Activated naive CD4-positive, alpha-beta T cell treated with anti-CD3 and anti-CD28 coated beads, Interleukin-2, amount 50 U/mL, for 16 hours (primary cell): ENCODE measurements at places on chromosomes 6 and 20.

DNA sequence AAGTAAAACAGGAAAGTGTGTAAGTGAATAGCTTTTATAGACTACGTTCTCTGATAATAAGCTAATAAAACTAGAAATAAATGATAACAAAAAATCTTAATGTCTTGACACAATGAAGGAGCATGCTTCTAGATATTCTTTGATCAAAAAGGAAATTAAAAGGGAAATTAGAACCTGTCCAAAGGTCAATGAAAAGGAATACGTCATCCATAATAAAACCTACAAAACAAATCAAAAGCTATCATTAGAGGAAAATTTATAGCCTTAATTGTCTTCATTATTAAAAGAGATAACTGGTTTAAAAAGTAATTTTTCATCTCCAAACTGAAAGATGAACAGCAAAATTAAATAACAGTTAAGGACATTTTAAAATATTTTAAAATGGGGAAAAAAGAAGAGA, 196.3 kb upstream of the BTBD3 start:
- DNase-seq = no peak

DNA sequence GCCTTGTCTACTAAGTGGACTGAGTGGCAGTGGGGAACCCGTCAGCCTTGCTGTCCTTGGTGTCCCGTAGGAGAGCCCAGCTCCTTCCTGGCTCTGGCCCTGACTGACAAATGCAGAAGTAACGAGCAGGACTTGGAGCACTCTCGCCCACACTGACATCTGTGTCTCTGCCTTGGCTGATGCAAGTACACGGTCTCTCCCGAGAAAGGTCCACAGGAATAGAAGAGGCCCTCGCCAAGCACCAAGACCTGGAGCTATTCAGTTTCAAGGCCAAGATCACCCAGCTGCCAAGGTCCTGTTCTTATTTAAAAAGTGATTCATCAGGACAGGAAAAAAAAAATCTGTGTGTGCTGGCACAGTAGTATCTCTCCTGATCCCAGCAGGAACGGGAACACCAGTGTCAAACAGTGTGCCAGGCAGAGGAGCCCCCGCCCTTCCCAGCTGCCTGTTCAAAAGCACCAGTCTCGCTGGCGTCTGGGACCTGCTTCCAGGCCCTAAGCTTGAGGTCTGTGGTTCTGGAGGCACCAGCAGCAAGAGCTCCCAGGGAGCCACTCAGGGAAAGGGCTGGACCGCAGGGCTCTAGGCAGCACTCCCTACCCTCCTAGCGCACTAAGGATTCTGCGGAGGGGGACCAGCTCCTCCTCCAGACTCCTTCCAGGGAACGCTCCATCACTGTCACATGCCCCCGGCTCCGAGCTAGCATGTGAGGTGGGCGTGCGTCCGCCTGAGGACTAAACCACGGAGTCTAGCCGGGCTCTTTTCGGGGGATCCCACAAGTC, 376.9 kb downstream of the RNGTT start:
- DNase-seq = no peak

DNA sequence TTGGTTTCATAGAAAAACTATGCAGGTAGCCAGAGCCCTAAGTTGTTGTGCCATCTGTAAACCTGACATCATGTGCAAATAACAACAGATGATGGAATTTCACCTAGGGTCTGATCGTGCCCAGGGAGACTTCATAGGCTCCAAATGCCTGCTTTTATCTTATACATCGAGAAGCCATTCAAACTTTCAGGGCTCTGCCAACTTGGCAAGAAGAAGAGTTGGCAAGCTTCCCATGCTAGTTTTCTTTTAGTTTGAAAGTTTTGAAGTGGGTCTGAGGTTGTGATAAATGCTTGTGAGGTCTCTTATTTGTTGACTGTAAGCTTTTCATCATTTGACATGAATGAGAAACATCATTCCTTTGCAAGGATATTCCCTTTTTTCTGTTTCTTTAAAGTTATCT, 175.4 kb upstream of the FLRT3 start:
- DNase-seq = no peak

GRCh38 chr6:25173951-25174474, 105.2 kb upstream of the CARMIL1 start:
- no peak for DNase-seq

DNA sequence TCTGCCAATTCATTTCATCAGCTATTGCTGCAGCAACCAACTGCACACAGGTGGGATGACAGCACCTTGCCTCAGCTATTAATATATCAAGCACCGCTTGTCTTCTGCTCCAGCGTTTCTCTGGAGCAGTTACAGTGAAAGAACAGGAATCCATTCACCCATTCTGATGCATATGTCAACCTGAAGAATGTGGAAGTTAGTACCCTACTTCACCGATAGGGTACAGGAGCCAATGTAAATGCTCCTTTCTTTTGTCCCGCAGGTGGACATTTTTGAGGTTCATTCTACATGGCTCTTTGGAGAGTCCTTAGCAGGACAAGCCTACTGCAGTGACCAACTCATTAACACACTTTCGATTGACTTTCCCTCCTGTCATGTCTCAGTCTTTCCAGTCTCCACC, 139.9 kb upstream of the PRND start:
- DNase-seq = no peak

DNA sequence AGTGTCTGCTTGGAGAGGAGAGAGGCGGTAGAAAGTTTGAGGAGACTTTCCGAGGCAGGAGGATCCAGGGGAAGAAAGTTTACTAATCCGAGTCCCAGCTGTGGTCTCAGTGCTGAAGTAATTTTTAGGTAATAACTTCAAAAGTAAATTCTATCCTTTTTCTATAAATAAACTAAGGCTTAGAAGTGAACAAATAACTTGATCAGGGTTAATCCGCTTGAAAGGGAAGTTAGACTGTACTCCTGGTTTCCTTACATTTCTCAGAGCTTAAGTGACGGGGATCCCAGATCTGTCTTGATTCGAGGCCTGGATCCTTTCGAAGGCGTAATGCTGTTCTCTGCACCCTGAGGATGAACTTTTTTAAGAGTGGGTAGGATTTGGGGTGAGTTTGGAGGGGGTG, 2.6 kb downstream of the STK35 start:
- no peak for DNase-seq

GRCh38 chr6:107830060-107830459, 5.9 kb upstream of the SCML4 start:
- DNase-seq = no peak

DNA sequence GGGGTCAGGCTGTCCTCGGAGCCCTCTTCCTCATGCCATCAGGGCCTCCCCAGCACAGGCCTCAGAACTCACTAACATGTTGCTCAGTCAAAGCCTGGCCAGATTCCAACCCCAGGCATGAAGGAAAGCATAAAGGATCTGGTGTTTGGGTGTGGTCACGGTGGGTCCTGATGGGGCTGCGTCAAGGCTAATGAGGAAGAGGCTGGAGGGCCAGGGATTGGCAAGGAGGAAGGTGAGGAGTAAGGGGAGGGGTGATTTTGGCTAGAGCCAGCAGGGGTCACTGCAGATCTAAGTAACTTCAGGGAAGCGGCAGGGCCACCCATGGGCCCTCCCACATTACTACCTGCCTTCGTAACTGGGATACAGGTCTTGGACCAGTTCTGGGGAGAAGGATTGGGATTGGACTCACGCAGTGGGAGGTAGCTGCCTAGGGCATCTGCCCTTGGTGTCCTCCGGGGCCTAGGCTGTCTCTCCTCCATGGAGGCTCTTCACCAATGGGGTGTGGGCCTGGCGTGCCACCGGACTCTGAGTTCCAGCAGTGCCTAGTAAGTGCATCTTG, 36.2 kb upstream of the MRPS18A start:
- peak; percentile 77 for DNase-seq

DNA sequence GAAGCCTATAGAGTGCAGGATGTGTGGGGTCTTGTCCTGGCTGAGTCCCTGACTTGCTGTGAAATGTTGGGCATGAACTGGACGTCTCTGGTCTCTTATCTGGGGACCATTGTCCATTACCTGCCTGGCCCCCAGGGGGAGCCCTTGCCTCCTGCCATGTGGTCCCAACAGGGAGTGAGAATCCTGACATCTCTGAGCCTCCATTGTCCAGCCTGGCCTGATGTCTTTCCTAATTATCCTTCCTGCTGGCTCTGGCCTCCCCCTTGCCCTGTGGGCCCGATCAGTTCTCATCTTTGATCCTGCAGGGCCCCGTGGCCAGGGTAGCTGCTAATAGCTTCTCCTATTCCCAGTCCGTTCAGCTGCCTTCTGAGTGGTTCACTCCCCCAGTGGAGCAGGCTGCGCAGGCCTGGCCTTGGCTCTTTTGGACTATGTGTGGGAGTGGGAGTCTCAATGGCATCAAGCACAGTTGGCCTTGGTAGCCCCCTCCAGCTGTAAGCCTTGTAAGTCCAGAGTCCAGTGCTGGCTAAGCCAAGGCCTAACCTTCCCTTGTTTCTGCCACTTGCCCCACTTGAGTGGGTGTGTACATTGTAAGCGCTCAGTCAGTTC, 77.9 kb upstream of the RALY start:
- peak; percentile 61 for DNase-seq

DNA sequence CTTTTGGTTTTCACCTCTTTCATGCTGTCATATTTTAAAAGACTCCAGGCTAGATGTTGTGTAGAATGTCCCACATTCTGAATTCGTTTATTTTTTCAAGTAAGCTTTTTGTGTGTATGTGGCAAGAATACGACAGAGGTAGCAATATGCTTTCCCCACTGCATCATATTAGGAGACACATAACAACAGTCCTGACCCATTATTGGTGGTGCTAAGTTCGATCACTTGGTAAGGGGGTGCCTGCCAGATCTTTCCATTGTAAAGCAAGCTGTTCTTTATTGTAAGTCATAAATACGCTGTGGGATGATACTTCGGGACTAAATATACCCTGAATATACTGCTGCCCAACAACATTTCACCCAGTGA, 588 bp upstream of the NCOA3 start:
- DNase-seq = no peak

DNA sequence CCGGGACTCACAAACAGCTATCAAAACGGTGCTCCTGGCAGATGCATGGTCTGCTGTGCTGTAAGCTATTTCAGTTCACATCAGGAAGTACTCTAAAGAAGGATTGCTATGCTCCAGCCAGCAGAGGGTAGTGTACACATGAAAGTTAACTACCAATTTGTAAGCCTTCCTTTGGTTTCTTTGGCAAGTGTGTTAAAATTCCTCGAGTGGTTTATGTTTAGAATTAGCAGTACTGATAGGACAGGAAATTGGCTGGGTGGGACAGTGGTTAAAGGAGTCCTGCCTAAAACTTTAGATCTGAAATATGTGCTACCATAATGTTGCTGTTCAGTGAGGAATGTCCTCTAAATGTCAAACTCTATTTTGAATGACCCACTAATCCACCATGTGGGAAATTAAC, 47.4 kb downstream of the TRMT11 start:
- DNase-seq = no peak
